ENCODE measurements at places on chromosomes 3 and 15.

DNA sequence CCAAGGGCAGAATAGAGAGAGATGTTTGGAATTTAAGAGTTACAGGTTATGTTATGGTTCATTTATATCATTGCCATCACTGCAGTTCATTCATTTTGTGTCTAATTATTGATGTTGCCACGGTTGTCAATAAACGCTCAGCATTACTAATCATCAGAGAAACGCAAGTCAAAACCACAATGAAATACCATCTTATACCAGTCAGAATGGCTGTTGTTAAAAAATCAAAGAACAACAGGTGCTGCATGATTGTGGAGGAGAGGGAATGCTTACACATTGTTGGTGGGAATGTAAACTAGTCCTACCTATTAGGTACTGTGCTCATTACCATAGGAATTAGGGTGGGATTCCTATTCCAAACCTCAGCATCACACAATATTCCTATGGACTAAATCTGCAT lies 350.5 kb downstream of the TIGIT start:
- no peak for DNase-seq

- no peak for DNase-seq
Measured at GRCh38 chr3:153339065-153339464, 177.0 kb downstream of the RAP2B start.

GRCh38 chr3:25662736-25663320 lies 1.9 kb downstream of the TOP2B start:
- no peak for DNase-seq

- DNase-seq, result no peak
Measured at GRCh38 chr3:148727231-148727630, 29.5 kb downstream of the AGTR1 start.

GRCh38 chr3:159499031-159499793 lies 489.4 kb upstream of the IL12A start:
- no peak for DNase-seq

- DNase-seq, result no peak
Measured at GRCh38 chr3:151016478-151016795, 43.9 kb upstream of the CLRN1 start.

- no peak for DNase-seq
Measured at GRCh38 chr3:116835658-116836057, 126.1 kb downstream of the TUSC7 start.

DNA sequence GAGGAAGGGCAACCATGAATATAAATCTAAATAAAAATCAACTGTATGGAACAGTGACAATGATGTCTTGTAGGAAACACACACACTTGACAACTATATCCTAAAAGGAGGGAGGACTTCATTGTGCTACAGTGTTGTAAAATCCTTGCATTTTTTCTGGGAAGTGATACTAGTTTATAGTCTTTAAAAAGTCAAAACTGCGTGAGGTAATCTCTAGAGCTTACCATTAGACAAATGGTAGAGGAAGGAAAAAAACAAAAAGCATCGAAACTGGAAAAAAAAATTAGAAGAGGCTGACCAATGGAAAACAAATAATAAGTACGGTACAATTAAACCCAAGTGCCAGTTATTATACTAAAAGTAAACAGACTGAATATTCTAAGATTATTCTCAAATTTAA lies 38.7 kb downstream of the CHSY1 start:
- no peak for DNase-seq

GRCh38 chr3:123920868-123921267 lies 36.7 kb upstream of the MYLK start:
- DNase-seq, result no peak

GRCh38 chr15:99704444-99704838 lies 28.8 kb downstream of the LYSMD4 start:
- peak; percentile 72 for DNase-seq

GRCh38 chr3:141076797-141077571 lies 25.8 kb downstream of the SPSB4 start:
- DNase-seq, result no peak

DNA sequence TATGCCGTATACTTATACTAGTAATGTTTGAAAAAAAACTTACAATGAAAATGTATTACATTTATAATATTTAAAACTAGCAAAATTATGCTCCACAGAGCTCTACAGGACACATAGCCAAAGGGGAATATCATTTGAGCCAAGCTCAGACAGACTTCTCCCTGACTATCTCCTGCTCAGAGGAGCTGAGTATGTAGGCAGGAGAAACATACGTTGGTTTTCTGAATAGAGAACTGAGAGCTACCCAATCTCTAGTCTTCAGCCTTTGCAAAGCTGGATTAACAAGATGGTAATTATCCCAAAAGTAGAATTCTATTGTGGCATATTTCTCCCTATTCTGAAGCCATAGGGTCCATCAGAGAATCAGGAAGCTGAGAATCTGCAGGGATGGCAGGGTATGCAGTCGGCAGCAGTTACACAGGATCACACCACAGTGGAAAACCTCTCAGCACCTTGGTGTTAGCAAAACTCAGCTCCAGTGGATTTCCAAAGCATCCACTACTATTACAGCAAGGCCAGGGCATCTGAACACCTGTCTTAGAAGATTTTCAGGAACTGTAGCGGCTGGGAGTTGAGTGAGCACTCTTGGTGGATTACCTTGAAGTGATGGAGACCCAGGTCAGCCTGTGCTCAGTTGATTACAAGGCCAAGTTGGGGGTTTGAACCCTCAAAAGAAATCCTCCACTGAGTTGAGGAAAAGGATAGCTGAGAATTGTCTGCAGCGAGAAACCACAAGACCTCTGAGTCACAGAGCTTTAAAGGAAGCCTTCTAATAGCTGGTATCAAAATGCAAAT lies 30.1 kb downstream of the GPR15 start:
- peak; percentile 26 for DNase-seq

DNA sequence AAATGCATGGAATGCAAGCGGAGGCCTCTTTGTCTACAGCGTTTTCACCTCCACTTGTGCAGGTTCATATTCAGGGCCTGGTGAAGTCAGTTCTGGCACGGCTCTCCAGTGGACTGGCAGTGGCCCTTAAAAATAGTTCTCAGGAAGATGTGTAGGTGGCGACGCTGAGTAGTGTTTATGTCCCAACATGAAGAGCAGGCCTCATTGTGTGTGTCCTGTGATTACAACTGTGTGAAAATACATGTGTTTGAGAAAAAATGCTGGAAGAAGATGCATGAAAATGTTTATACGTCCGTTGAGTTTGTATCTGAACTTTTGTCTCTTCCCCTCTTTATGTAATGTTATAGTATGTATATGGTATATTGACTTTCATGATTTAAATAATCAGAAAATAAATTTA lies 7.2 kb downstream of the LIPC start:
- DNase-seq, result peak; percentile 11

- DNase-seq, result no peak
Measured at GRCh38 chr15:75073197-75073596, 49.8 kb downstream of the PPCDC start.

DNA sequence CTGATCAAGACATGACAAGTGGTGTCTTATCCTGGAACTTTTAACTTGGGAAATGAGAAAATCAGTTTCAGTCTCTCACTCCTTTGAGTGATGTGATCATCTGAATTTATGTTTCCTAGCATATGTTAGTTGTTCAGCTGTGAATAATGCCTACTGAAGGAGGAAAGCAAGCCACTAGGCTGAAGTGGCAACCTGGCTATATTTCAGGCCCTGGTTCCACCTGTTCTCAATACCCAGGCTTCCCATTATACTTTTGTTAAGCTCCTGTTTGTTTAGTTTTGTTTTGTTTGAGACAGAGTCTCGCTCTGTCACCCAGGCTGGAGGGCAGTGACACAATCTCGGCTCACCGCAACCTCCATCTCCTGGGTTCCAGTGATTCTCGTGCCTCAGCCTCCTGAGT lies 243.8 kb downstream of the ALCAM start:
- no peak for DNase-seq
